Cerebellar cortex (tissue), 1 donor: ENCODE measurements at places on chromosomes 1 and 21.

DNA sequence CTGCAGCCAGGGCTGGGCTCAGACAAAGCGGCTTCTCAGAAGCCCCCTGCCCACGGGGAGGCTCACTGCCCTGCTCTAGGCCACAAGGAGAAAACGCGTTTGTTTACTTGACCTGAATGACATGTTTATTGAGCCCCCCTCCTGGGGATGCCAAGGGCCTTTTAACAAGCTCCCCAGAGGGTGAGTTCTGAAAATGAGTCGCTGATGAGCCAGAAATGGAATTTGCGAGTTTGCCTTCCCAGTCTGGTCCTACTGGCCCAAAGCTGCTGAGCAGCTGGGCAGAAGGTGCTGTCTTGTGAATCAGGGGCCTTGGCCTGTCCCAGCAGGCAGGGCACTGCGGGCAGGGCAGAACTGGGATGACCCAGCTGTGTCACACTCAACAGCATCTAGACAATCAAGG, 120.6 kb downstream of the SYF2 start:
- no peak for DNase-seq

DNA sequence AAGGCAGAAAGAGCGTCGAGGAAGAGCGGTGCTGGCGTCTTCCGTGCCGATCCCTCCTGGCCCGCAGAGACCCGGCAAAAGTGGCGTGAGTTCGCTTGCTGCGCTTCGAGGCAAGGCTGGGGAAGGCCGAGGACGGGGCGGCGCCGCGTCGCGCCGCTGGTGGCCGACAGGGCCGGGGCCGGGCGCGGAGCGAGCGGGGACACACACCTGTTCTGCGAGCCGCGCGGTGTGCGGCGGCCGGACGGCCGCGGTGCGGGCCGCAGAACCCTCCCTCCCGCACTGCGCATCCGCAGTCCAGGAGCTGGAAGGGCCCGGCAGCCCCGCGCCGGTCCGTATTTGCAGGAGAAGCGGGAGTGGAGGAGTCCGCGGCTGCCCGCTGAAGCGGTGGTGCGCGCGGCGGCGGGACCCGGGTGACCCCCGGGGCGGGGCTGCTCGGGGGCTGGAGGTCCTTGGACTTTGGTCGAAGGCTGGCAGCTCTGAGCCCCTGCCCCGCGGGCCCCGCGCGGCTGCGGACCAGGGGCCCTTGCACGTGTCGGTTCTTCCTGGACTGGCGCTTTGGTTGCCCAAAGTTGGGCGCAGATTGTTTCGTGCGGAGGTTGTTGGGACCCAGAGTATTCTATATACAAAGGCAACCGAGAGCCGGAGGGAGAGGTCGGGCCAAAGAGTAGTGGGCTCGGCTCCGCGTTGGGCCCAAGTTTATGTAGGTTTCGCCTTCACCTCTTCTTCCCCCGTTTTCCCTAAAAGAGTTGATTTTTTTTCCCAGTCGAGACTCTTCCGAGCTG, 2.6 kb downstream of the RNF220 start:
- no peak for DNase-seq

- DNase-seq: no peak
Measured at GRCh38 chr1:41464885-41465284, 19.6 kb downstream of the EDN2 start.

GRCh38 chr21:15029077-15029476, 35.7 kb downstream of the NRIP1 start:
- no peak for DNase-seq

- no peak for DNase-seq
Measured at GRCh38 chr1:28086651-28087050, 1.8 kb downstream of the EYA3 start.

DNA sequence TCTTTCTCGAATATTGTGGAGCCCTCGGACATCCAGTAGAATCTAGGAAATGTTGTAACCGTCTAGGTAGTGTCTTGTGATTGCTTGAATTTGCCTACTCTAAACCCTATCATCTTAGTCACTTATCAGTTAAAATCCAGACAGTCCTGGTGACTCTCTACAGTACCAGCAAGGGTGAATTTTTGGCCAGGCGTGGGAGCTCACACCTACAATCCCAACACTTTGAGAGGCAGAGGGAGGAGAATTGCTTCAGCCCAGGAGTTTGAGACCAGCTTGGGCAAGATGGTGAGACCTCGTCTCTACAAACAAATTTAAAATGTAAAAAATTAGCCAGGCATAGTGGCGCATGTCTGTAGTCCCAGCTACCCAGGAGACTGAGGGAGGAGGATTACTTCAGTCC, 230.9 kb downstream of the CHRM3 start:
- DNase-seq: no peak

DNA sequence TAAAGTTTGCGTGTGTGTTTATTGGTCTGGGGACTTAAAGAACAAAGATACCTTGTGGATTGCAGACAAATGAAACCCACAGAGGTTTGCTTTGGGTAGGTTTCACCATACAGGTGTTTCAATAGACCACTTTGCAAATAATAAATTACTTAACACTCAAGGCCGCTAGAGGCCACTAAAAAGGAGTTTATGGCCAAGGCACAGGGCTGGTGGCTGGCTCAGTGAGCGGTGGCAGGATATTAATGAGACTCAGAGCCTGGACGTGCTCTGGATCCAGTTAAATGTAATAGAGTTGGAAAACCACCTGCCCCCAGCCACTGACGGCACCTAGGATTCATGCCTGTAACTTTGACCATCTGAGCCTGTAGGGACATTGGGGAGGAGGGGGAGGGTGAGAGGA, 44.5 kb downstream of the LRRC38 start:
- DNase-seq: no peak

DNA sequence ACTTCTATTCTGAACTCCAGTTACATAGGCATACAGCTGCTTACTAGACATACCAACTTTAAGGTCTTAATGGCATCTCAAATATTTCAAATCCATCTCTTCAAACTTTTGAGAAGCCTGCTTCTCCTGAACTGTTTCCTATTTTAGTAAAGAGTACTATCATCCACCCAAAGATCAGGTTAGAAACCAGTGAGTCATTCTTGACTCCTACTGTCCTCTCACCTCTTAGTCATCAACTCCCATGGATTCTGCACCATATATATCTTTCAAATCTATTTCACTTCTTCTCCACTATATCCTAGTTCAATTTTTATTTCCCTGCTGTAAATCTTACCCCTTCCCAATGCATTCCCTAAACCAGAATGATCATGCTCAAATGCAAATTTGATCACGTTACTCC, 18.1 kb upstream of the BEND5 start:
- no peak for DNase-seq

GRCh38 chr1:95005584-95005983, 67.2 kb downstream of the ALG14 start:
- DNase-seq: no peak

GRCh38 chr1:53326088-53326597, 1.7 kb downstream of the LRP8 start:
- peak; percentile 87 for DNase-seq

DNA sequence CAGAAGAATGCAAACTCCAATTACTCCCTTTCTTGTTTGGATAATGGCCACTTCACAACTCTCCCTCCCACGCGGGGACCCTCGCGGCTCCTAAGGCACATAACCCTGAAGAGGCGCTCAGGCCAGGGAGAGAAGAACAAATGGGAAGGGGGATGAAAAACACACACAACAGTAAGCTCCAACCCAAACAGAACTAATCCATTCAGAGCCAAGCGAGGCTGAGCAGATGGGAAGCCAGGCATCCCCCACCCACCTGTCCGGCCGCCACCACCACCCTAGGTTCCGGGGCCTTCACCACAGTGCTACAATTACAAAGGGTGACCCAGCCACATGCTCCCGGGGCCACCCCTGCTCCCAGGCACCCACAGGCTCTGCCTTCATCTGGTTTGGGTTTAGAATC, 101.5 kb downstream of the MRPL37 start:
- no peak for DNase-seq

- DNase-seq: no peak
Measured at GRCh38 chr1:24643363-24644099, 429 bp downstream of the SRRM1 start.

- DNase-seq: no peak
Measured at GRCh38 chr1:118325550-118326225, 140.7 kb upstream of the SPAG17 start.

DNA sequence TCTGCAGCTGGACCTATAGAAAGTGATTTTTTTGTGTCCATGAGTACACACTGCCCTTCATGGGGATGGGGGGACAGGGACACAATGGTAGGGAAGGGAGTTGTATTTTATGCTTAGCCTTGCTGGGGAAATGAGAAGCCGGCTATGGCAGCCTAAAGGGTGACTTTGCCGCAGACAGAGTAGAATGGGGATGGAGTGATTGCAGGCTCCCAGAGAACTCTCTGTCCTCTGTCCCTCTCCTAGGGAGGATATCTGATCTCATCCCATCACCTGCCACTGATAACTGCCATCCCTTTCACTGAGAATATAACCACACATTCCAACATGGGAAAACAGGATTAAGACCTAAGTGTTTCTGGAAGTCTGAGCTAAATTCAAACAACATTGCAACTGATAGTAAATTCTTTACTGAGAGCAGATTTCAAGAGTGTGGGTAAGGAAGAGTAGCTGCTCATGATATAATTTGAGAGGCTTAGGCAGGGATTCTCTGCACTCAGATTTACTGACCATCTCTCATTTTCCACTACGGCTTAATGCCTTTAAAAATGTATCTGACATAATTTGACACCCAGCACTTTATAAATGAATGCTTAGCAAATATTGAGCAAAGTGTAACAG, 13.9 kb downstream of the SH2D1B start:
- DNase-seq: no peak

DNA sequence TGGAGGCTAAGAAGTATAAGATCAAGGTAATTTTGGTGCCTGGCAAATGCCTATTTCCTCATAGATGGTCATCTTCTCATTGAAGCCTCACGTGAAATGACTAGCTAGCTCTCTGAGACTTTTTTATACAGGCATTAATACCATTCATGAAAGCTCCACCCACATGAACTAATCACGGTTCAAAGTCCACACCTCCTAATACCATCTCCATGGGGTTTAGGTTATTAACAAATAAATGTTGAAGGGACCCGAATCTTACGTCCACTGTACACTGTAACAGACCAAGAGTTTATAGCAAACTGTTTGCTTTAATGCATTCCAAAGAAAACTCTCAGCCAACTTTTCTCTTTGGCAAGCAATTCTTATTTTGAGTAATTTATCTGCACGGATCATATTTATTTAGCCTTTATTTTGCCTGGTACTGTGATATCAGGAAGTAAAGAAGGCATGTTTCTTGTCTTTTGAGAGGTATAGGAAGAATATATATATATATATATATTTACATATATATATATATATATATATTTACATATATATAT, 296.1 kb upstream of the LRRC7 start:
- DNase-seq: no peak

GRCh38 chr1:192559115-192560006, 16.2 kb upstream of the RGS1 start:
- DNase-seq: peak; percentile 83

DNA sequence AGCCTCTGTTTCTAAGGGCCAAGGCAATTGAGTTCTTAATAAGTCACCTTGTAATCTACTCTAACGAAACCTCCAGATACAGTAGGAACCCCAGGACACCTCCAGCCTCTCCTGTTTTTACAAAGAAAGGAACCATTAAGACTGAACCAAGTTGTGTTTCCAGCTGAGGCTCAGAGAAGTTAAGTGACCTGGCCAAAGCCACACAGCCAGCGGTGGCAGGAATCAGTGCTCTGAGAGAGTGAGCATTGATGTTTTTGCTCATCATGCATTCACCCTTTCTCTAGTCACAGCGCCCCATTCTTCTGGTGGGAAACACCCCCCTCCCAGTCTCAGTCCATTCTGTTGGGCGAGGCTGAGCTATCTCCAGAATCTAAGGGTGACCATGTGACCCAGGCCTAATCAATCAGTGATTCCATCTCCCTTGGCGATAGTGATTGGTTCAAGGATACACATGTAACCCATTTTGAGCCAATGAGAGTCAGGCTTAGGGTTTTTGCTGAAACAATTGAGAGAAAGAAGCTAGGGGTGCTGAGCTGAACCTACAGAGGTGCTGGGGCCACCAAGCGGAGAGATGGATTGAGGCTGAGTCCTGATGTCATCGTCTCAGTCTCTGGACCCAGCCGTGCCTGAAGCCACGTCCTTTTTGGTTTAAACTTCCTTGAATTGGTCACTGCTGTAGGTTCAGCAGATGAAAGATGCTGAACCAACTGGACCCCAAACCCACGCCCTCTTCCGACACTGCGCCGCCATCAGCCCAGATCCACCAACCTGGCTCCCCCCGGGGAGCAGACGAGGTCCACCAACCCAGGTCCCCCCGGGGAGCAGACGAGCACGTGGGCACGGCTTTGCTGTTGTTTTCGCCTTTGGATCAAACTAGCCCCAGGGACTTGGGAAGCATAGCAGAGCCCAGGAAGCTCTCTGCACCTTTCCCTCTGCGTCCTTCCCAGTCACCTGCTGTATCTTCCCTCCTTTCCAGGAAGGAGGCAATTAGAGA, 28.0 kb upstream of the RERE start:
- DNase-seq: no peak

DNA sequence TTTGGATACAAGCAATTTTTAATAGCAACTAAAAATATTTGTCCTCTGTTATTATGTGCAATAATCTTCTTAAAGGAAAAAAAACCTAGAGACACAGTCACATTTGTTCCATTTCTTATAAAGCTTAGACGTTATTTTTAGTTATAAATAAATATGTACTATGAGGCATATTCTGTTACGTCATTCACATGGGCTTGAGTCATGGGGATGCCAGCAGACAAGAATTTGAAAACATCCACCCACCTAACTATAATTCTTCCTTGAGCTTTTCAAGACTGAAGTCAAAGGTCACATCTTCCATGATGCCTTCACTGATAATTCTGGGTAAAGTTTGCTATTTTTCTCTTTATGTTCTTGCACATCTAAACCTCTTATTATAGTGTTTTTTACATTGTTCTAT, 268.8 kb downstream of the KCTD3 start:
- DNase-seq: no peak

- DNase-seq: no peak
Measured at GRCh38 chr1:15718199-15718601, 17.9 kb upstream of the SLC25A34 start.

GRCh38 chr1:94105581-94105952, 15.4 kb downstream of the ABCA4 start:
- no peak for DNase-seq

DNA sequence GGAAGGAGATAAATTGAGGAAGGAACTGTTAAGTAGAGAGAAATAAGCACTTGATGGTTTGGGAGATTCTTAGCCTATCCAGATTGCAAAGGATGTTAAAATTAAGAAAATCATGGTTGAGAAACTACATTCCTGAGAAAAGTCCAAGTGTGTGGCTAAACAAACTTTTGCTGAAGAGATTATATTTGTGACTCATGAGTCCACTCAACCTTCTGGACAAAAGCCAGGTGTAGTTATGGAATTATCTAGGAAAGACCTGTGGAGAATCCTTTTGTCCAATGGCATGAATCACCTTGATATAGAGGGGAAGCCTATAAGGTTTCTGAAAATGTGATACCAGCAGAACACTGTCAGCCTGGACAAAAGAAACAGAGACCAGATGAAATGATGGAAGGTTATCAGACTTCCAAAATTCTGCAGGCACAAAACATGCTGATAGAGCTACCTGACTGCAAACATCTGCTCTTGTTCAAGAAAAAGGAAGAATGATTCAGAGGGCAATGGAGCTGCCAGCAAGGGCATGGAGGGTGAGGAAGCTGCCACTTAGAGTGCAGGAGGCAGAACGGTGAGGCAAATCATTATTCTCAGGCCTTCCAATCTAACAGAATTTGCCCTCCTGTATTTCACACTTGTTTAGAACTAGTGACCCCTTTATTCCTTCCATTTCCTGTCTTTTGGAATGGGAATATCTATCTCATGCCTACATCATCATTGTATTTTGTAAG, 300.6 kb upstream of the PRMT6 start:
- DNase-seq: peak; percentile 69
